ENCODE measurements at places on chromosomes 1 and 21.

DNA sequence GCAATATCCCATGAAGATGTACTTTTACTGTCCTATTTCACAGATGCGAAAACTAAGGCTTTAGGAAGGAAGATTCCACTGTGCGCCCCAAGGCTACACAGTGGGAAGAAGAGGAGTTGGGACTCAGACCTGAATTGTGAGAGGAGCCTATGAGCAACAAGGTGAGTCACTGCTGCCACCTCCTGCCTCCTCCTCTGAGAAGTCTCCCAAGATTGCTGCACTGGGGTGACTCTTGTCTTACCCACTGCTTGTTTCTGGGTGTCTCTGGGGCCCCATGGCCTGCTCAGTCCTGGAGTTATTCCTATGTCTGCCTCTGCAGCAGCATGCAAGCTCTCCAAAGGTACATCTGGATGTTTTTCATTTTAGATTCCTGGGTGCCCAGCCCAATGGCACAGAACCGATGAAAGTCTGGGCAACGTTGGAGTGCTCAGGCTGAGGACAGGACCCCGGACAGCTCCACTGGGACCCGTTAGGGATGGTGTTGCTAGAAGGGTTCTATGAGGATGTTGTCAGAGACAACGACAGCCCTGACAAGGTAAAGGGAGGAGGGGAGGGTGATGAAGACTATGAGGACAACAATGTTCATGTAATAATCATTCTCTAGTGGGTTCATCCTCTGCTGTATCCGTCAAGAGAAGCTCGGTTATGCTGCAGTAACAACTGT is 11.0 kb upstream of the C1QA start:
- no peak for DNase-seq

DNA sequence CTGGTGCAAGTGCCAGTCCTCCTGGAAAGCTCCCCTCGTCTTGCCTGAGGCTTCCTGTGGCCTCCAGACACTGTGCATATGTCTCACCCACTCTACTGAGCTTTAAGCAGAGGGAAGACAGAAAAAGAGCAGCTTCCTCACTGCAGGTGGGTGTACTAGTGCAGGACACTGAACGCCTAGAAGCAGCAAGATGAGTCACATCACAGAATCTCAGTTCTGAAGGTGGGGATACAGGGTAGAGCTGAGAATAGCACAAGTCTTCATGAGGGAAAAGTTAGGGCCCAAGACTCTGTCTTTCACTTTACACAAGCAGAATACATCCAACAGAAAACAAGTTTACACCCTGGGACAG is 37.4 kb downstream of the PCAT6 start:
- no peak for DNase-seq

DNA sequence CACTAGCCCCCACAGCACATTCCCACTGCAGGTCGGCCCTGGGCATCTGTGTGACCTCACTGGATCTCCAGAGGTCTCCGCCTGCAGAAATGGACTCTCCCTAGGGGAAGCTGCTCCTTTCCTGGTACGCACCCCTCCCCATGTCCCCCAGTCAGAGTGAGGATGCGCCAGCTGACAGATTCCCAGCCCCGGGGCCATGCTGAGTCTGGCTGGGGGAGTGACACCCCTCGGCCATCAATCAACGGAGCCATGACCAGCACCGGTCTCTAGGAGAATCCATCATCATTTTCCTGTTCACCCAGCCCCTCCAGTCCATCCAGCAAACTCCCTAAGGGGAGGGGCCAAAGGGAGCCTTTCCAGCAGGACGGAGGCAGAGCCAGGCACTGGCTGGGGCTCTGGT is 68.7 kb upstream of the PAX7 start:
- DNase-seq = no peak

DNA sequence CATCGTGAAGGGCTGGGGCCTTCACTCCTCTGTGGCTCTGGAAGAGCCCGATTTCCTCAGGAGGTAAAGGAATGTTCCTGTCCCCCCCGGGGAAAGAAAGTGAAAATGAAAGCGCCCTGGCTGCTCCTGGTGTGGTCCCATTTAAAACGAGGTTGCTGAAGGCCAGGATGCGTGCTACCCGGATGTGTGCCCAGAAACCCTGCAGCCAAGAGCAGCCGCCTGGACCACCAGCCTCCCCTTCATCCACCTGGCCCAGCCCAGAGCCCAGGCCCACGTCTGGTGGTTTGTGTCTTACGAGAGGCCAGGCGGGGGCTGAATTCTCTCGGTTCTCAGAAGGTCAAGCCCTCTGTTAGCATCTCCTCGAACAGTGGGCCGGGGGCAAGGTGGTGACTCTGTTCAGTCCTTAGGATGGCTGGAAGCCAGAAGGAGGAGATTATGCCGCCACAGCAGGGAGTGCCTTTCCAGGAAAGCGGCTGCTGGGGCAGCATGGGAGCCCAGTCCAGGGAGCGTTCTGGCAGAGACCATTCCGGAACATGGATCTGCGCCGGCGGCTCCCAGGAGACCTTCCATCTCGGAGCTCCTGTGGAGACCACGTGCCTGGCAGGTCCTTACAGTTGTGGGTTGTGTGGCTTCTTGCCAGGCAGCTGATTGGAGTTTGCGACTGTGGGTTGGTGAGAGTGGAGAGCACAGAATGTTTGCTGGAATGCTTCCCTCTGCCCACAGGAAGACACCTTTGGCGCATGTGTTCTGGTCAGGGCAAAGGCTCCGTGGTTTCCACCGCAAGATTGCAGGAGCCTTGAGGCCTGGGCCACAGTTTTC is 1.4 kb downstream of the GUK1 start:
- DNase-seq = peak; percentile 46

GRCh38 chr1:188642704-188643103 is 1814.0 kb downstream of the PLA2G4A start:
- DNase-seq = no peak

DNA sequence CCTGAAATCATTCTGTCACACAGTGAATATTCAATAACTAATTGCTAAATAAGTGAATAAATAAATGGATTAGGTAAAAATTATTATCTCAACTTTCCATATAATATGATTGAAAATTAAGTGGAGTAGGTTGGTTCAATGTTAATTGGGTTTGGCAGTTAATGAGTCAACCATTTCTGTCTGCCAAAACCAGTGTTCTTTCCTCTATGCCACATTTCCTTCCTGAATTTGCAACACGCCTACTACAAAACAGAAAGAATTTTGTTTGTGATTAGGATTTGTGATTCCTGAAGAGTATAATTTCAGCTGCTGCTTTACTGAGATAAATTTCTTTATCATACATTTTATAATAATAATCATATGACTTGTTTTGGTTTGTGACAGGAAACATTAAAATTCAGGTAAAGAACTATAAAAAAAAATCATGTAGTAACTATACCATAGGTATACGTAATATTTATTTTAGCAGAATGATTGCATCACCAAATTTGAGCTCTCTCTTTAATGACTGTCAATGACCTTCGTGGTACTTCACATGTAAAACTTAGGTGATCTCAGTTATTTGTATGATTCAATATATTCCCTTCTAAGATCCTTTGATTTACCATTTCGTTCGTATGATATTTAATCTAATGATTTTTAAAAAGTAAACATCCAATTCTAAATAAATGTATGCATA is 241.3 kb downstream of the KCNT2 start:
- no peak for DNase-seq

DNA sequence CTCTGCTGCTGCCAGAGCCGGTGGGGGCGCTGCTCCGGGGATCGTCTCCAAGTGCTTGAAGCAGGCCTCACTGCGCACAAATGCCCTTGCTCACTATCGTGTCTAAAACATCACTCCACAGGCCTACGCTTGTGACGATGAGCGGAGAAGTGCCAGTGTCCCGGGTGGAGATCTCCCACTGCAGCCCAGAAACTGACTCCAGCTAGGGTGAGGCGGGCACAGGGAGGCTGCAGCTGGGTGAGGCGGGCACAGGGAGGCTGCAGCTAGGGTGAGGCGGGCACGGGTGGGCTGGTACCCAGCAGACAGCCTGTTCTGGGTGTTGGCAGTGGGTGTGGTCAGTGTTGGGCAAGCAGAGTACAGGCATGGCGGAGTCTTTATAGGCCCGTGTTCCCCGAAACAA is 22.7 kb upstream of the PDXK start:
- no peak for DNase-seq

DNA sequence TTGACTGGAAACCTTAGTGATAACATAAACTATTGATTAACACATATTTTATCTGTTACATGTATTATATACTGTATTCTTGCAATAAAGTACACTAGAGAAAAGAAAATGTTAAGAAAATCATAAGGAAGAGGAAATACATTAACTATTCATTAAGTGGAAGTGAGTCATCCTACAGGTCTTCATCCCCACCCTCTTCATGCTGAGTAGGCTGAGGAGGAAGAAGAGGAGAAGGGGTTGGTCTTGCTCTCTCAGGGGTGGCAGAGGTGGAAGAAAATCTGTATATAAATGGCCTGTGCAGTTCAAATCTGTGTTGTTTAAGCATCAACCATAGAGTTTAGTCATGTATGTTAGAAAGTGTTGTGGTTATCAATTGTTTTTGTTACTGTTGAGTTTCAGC is 66.1 kb upstream of the CHODL start:
- no peak for DNase-seq

- DNase-seq = no peak
Observed at GRCh38 chr21:16198546-16198945, 468.8 kb downstream of the USP25 start.

DNA sequence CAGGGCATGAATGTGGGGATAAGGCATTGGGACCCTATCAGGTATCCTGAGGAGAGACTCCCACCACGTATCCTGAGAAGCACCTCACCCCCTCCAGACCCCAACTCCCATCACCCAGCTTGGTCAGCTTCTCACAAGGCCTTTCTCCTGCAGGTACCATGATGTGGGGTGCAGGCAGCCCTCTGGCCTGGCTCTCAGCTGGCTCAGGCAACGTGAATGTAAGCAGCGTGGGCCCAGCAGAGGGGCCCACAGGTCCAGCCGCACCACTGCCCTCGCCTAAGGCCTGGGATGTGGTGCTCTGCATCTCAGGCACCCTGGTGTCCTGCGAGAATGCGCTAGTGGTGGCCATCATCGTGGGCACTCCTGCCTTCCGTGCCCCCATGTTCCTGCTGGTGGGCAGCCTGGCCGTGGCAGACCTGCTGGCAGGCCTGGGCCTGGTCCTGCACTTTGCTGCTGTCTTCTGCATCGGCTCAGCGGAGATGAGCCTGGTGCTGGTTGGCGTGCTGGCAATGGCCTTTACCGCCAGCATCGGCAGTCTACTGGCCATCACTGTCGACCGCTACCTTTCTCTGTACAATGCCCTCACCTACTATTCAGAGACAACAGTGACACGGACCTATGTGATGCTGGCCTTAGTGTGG is 1.3 kb downstream of the GPR3 start:
- no peak for DNase-seq

DNA sequence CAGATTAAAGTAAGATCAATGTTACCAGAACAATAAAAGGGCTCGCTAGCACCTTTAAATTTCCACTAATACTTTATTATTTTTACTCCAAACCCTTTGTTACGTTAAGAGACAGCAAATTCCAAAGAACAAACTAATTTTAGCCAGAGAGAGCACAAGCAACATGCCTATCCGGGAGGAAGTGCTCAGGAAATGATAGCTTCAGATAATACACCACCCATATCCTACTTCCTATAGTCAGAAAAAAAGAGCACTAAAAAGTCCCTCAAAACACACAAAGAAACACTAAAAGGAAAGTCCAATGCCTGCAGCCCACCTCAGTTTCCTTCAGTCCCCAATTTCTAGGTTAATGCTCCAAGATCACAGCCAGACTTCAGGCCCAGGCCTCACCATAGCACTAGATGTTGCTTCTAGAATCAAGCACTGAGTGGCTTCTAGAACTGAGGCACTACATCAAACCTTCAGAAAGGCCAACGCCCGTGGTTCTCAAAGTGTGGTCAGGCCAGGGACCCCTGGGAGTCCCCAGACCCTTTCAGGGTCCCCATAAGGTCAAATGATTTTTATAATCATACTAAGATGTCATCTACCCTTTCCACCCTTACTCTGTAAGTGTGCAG is 142.6 kb downstream of the PSMG1 start:
- DNase-seq = no peak

GRCh38 chr1:153231785-153232184 is 14.4 kb downstream of the PRR9 start:
- DNase-seq = no peak

GRCh38 chr21:27807596-27807995 is 840.7 kb upstream of the ADAMTS5 start:
- DNase-seq = no peak

DNA sequence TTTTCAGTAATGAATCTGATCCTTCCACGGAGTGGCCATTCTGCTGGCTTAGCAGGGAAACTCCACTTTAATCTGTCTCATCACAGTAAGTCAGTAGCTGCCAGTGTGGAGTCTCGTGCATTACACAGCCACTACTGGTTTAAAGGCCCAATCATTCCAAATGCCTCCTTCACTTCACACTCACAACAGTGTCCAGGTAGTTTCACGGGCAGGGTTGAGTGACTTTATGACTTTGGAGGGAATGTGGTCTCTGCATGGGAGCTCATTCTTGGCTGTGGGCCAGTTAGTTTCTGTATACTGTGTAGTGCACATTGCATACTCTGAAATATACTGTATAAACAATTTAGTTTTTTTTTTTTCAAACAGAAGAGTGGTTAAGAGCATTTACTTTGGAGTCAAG is 34.6 kb upstream of the C1orf87 start:
- no peak for DNase-seq

DNA sequence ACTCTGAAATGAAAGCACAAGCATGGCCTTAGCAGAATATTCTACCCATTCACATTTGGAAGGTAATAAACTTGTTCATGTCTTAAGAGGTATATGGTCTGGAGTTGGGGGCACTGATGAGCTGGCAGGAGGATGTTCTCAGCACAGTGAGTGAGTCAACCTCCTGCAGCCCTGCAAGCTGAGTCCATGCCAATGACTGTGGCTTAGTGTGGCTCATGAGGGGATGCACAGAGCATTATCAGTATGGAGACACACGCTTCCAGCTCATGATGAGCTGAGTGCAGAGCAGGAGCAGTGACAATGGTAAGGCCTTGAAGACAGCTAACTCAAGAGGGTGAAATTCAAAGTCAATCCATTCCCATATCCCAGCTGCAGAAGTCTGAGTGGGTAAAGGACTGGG is 102.3 kb downstream of the TNFSF18 start:
- no peak for DNase-seq

GRCh38 chr1:13549021-13549420 is 34.6 kb upstream of the PDPN start:
- no peak for DNase-seq

DNA sequence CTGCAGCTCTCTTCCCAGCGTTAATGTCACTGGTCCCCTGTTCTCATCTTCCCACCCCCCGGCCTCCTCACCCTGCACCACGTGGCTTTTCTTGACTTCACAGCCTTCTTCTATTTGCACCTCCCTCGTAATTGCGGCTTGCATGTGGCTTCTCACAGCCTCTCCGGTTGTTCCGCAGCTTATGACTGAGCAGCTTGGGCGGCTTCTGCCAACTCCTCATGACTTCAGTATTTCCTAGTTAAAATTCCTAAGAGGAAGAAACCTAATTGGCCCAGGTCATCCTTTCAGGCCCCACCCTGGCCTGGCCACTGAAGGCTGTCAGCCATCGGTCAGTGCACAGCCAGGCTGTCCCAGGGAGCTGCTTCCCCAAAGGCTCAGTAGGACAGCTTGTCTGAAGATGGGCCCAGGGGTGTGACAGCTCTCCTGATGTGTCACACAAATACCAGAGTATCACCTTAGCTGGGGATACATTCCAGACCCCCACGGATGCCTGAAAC is 8.6 kb upstream of the RERE start:
- no peak for DNase-seq

All from hematopoietic multipotent progenitor cell treated with erythropoietin and hydrocortisone succinate and interleukin-3 and kit ligand, for 15 days (in vitro differentiated cells).